ENCODE measurements at places on chromosomes 4 and X.
A peak's percentile ranks its signal among the peaks of the same experiment; 100 is the strongest.

DNA sequence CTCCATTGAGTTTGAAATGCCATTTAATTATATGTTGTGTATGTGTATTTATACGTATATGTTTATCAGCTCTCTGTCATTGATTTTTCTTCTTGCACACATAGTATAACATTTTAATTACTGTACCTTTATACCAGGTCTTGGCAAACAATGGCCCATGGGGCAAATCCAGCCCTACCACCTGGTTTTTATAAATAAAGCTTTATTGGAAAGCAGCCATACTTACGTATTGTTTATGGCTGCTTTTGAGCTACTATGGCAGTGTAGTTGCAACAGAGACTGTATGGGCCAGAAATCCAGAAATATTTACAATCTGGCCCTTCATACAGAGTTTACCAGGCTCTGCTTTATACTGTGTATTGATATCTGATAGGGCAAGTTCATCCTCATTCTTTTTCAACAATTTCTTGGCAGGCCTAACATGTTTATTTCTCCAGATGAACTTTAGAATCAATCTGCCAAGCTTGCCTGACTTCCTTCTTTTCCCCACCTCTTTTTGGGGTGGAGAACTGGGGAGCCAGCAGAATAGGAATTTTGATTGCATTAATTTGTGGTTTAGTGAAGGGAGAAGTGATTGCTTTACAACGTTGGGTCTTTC is 15.8 kb downstream of the DCUN1D4 start:
- no peak for DNase-seq

DNA sequence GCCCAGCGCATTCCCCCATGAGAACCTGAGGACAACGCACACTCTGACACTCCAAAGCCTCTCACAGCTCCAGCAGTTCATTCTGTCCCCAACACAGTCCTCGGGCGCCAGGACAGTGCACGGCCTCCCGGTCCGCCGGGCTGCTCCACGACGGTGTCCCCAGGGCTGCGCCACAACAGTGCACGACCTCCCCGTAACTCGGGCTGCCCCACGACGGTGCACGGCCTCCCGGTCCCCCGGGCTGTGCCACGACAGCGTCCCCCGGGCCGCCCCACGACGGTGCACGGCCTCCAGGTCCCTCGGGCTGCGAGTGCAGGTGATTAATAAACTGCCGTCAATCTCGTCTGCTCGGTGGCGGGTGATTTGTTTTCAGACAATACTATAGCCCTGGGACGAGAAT is 585.1 kb upstream of the FRG1 start:
- no peak for DNase-seq

GRCh38 chr4:8725071-8725841 is 132.7 kb downstream of the CPZ start:
- no peak for DNase-seq

- peak; percentile 51 for DNase-seq
These were observed 147.7 kb downstream of the CPEB2 start for GRCh38 chr4:15149839-15150592.

DNA sequence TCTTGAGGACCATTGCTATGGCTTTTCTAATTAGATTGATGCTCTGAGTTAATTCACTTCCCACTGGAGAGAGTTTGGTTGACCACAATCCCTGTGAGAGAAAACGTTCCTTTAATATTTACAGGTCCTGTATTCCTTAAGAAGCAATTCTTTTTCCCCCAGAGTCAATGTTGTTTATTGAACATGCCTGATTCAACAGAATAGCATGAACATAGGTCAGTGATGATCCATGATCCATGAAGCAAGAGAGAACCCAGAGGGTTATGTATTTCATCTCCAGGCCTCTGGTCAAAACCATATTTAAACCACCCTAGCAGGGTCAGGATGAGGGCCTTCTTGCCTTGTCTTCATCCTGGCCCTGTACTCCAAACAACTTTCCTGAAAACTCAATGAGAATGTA is 39.4 kb upstream of the EFHC2 start:
- no peak for DNase-seq

DNA sequence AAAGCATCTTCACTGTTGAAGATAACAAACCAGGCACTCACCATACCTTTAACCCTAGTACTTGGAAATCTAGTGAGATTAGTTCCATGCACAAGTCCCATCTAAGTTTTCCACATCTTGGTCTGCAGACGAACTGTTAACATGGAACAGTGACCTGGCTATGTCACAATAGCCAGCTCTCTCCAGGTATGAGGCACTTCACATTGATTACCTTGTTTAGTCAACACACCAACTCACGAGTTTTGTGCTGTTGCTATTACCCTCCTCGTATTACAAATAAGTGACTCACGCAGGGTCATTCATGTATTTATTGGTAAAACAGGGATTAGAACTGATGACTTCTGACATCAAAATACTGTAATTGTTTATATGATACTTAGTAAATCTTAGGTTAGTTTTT is 36.4 kb upstream of the FRAS1 start:
- DNase-seq: no peak

DNA sequence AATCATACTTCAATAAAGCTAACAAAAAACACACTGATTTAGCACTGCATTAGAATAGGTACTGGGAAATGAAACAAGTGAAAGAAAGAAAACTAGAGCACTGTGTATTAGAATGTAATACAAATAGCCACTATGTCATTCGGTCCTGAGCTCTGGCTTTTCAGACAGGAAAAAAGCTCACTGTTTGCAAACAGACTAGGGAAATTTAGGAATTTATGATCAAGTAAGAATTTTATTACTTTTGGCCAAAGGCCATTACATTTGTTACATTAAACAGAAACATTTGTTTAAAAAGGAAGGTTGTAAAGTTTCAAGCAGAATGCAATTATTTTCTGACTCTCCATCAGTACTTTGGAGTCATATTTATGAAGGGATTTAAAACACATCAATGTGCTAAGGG is 68.7 kb downstream of the KLHL8 start:
- no peak for DNase-seq

- DNase-seq: no peak
These were observed 710 bp downstream of the CLDN24 start for GRCh38 chr4:183321516-183321915.
